ENCODE measurements at places on chromosomes 11 and 22.
A peak's percentile ranks its signal among the peaks of the same experiment; 100 is the strongest.

DNA sequence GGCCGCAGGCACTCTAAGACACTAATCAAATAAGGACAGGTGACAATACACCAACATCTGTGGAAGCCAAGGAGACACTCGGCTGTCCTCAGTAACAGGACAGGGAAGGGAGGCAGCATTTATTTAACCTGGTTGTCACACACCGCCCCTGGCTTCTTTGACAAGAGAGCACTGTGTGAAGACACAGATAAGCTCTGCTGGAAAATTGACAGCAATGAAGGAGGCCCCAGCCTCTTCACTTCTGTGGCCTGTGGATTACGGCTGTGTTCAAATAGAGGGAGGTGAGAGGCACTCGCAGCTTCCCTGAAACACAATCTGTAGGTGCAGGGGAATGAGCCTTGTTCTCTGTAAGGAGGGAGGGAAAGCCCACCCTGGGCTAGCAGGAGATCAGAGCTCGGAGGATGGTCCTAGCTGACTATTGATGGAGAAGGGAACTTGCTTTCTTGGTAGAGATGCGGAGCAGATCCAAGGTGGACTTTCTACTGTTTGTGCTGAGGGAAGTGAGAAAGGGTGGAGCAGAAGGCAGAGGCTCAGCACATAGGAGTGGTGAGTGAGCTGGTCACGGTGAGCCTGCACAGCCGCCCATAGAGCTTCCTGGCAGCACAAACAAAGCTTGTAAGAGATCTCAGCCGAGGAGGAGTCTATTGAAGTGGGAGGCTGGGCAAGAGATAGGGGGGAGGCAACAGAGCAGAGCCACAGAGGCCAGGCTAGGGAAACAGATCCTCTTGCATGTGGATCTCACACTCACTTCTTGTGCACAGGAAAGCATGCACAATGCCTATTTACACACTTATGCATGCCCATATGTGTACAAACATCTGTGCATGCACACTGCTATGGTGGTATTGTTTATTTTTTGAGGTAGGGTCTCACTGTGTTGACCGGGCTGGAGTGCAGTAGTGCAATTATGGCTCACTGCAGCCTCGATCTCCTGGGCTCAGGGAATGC is 114.6 kb upstream of the THY1 start:
- DNase-seq: peak; percentile 38

- DNase-seq: no peak
These were observed 29.4 kb upstream of the RRAS2 start for GRCh38 chr11:14388352-14388751.

DNA sequence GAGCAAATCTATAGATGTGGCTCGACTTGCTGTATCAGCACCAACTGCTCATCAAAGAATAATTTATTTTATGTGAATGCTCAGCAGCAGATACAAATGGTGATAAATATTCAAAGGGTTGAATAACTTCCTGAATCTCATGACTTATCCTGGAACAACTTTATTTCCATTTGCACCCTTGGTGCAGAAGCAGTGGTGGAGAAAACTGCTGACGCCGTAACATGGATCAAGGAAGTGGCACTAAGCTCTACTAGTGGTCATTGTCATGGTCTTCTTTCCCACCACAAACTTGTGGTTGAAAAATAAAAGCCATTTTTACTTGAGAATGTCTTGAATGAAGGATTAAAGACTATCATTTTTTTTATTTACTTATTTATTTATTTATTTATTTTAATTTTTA is 14.6 kb downstream of the MARK2 start:
- no peak for DNase-seq

- no peak for DNase-seq
These were observed 69.2 kb upstream of the RRM1 start for GRCh38 chr11:4025248-4025966.

DNA sequence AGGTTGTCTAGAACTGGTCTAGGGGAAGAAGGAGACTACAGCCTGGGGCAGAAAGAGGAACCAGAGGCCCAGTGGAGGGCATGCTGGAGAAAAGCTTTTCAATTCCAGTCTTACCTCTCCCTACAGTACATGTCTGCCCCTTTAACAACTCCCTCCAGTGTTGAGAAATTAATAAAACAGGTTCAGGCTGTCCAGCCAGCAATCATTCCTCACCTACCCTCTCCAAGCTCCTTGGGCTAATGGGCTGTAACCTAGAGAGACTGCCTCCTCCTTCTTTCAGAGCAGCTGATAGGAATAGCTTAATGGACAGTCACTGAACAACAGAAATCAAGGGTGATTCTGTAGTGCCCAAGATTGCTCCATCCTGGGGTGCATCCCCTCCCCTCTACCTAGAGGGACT is 8.8 kb downstream of the SLC35F2 start:
- peak; percentile 78 for DNase-seq

GRCh38 chr11:99683933-99684332 is 663.2 kb downstream of the CNTN5 start:
- DNase-seq: no peak

DNA sequence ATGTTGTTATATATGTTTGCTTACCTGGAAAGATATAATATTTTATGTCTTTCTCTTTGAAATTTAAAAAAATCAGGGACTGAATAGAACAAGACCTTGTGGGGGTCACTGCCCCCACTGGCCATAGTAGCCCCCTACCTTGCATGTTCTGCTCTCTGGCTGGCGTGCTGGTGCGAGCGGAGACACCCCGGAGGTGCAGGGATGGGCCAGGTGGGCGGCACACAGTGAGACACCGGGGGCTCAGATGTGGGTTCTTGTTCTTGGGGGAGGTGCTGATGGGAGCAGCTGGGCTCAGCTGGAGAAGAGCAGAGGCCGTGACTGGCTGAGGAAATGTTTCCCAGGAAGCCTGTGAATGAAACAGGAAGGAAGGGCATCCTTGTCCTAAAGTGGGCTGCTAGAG is 20.2 kb downstream of the GAB4 start:
- DNase-seq: no peak

Data from GF-D8 (cell line).